Activated naive CD4-positive, alpha-beta T cell treated with Interleukin-2 at 50 U/mL for 16 hours (primary cell): ENCODE measurements at places on chromosomes 3 and 15.
A peak's percentile ranks its signal among the peaks of the same experiment; 100 is the strongest.

GRCh38 chr3:135192929-135193328 lies 397.9 kb downstream of the EPHB1 start:
- no peak for DNase-seq

DNA sequence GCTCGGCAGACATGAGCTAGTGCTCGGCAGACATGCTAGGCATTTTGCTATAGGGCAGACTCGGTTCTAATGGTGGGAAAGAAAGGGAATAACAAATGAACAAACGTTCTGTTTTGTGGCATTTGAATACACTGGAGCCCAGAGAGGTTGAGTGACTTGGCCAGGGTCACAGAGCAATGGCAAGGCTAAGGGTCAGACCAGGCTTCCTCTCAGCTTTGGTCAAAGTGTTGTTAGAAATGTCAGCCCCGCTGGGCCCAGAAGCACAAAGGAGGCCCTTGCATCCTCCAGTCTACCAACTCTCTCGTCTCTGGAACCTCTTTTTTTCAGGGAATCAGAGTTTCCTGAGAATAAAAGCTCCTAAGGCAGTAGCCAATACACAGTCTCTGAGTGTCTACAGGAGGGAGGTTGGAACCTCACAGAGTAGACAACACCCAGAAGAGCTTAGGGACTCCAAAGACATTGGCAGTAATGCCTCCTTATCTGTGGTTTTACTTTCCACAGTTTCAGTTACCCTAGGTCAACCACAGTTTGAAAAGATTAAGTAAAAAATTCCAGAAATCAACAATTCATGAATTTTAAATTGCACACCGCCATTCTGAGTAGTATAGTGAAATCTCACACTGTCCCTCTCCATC lies 47.3 kb downstream of the SSUH2 start:
- DNase-seq = no peak

- DNase-seq = no peak
Measured at GRCh38 chr3:131323792-131324191, 57.8 kb upstream of the NUDT16 start.

DNA sequence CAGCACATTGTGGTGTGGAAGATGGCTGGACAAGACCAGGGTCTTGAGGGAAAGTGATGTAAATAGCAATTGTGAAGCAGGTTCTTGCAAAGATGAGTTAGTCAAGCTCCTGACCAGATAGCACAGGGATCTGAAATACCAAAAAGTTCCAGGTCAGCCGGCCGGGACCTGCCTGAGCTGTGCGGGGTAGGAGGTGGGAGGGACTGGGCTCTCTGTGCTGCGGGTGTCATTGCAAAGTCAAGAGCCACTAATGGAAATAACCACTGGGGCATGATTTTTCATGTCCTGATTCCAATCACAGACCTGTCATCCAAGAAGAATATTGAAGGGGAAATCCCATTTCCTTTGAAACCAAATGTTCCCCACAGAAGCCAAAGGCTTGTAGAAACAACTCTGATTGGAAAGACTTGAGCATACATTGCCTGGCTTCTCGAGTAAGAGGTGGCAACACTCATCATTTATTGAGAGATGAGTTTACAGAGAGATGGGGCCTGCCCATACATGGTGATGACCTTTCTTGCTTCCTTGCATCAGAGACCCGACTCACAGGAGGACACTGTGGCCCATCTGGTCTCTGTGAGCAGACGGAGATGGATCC lies 44.2 kb upstream of the KY start:
- no peak for DNase-seq

DNA sequence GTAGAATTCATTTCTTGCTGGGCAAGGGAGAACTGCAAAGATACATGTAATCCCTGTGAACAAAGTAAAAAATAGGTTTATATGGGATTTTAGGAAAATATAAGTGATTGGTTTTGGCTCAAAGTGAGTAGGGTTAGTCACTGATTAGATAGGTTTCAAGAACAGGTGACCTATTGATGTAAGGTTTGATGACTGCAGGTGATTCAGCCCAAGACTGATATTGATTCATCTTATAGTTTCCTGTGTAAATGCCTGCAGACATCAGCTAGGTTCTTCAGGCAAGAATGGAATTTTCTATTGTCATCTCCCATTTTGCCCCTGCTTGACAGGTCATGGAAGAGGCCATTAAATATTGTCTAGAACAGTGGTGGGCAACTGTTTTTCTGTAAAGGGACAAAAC lies 23.9 kb upstream of the ARID3B start:
- no peak for DNase-seq

DNA sequence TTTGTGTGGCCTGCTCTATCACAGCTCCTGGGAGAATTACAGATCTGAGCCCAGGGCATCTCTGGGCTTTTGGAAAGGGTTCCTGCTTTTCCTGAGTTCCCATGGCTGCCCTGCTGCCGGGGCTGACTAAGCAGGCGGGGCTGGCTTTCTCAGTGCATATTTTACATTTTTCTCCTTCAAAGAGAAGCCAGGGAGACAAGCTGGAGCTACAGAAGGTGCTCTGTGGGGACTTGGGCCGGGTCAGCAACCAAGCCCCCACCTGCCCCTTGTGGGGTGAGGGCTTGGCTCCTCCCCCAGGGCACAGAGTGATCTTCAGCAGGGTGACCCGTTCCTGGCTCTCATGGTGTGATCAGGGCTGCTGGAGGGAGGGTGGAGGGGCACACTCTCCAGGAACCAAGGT lies 17.4 kb downstream of the ABTB1 start:
- no peak for DNase-seq

- no peak for DNase-seq
Measured at GRCh38 chr15:98560338-98560737, 88.0 kb upstream of the IGF1R start.

DNA sequence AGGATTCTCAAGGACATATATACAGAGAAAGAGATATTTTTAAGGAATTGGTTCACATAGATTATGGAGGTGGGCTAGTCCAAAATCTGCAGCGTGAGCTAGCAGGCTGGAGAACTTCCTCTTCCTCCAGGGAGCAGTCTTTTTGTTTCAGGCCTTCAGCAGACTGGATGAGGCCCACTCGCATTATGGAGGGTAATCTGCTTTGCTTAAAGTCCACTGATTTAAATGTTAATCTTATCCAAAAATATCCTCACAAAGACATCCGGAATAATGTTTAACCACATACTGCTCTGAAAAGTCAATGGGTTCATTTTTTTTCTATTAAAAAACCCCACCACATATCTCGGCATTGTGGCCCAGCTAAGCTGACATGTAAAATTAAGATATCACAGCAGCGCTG lies 22.2 kb upstream of the NRROS start:
- no peak for DNase-seq

GRCh38 chr15:74502301-74502700 lies 38.7 kb upstream of the ARID3B start:
- no peak for DNase-seq

- no peak for DNase-seq
Measured at GRCh38 chr15:100715571-100716455, 113.4 kb downstream of the ASB7 start.

DNA sequence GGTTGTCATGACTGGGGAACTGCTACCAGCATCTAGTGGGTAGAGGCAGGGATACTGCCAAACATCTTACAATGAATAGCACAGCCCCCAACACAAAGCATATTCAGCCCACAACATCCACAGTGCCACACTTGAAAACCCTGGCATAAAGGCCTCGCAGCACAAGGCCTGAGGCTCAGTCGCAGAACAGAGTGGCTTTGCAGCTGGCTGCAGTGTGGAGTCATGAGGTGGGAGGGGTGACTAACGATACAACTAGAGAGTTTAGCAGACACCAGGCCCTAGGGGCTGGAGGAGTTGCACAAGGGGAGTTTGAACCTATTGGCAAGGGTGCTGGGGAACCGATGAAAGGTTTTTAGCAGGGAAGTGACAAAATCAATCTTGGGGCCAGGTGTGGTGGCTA lies 32.1 kb downstream of the GRK7 start:
- peak; percentile 14 for DNase-seq

- DNase-seq = no peak
Measured at GRCh38 chr3:8645712-8646111, 1.1 kb upstream of the SSUH2 start.

GRCh38 chr3:37386627-37387230 lies 212.3 kb upstream of the LRRFIP2 start:
- DNase-seq = no peak

- no peak for DNase-seq
Measured at GRCh38 chr15:70153921-70154717, 56.4 kb upstream of the TLE3 start.

GRCh38 chr15:46856839-46857502 lies 860.3 kb upstream of the SEMA6D start:
- DNase-seq = no peak
